ENCODE measurements at places on chromosomes 2 and 18.
A peak's percentile ranks its signal among the peaks of the same experiment; 100 is the strongest.

GRCh38 chr2:135132314-135132713 is 80.2 kb downstream of the RAB3GAP1 start:
- DNase-seq, result no peak

DNA sequence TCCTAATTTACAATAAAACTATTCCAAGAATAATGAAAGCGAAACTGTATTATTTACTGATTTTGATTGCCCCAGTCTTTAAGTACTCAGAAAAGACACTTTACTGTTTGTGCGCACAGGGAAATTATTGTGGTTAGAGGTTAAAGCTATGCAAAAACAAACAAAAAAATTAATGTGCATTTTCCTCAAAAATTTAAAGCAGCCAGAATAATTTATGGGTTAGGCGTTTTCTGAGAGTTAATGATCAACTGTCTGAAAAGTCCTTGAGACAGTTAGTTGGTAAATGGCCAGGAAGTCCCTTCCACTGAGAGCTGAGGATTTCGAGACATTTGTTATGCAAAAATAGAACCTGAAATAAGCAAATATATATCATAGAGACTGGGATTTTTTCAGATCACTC is 143.3 kb downstream of the IRS1 start:
- DNase-seq, result no peak

DNA sequence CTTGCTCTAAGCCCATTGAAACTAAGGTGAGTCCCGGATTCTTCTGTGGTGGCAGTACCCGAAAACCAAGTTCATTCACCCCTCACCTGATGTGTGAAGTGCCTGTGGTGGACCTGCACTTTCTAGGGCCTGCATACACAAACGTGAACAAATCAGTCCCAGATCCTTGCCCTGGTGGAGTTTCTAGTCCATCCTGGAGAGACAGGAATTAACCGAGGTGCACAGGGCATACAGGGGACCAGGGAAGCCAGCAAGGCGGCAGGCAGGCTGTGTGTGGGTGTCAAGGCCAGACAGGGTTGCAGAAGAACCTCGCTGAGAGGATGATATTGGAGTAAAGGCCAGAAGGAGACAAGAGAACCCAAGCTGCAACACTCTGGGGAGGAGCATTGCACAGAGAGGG is 106.1 kb downstream of the SMIM21 start:
- no peak for DNase-seq

- peak; percentile 59 for DNase-seq
These were observed 245.0 kb upstream of the FN1 start for GRCh38 chr2:215680605-215681598.

DNA sequence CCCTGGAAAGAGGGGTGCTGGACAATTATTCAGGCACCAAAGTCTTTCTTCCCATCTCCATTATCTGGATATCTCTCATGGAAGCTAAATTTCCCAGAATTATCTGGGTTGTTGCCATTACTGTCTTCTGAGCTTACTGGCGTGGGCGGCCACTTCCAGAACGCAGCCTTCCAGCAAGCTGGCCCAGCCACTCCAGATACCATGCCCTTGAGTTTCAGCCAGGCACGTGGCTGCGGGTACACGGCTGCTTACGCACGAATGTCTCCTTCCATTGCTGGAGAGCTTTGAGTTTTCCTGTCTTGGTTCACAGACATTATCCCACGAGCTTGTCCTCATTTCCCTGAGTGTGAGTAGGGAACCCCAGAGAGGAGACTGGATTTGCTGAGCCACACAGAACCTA is 32.7 kb downstream of the CELF4 start:
- no peak for DNase-seq

DNA sequence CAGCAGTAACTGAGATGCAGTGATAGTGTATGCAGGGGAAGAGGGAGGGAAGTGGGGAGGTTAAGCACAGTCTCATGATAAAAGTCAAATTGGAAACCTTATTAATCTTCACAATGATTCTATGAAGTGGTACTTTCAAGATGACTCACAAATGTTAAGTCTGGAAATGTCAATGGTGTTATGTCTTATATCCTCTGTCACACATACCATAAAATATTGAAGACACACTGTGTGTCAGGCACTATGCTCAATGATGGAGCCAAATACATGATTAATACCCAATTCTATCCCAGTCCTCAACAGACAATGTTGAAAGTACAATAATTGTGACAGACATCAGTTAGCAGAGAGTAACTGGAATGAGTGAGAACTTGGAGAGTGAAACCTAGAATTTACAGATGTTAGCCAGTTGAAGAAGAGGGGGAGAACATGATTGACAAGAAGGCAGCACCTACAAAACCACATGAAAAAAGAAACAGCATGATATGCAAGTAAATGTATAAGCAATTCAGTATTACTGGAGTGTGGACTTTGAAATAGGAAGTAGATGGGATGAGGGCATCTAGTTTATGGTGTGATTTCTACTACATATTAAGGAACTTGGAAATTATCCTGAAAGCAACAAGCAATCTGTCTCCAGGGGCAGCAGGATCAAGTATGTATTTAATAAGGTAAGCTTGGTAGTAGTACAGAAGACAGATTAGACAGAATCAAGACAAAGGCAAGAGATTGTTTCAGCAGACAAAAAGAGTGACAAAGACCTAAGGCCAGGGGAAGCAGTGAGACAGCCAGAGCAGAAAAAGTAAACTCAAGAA is 107.6 kb downstream of the STRN start:
- DNase-seq, result no peak

DNA sequence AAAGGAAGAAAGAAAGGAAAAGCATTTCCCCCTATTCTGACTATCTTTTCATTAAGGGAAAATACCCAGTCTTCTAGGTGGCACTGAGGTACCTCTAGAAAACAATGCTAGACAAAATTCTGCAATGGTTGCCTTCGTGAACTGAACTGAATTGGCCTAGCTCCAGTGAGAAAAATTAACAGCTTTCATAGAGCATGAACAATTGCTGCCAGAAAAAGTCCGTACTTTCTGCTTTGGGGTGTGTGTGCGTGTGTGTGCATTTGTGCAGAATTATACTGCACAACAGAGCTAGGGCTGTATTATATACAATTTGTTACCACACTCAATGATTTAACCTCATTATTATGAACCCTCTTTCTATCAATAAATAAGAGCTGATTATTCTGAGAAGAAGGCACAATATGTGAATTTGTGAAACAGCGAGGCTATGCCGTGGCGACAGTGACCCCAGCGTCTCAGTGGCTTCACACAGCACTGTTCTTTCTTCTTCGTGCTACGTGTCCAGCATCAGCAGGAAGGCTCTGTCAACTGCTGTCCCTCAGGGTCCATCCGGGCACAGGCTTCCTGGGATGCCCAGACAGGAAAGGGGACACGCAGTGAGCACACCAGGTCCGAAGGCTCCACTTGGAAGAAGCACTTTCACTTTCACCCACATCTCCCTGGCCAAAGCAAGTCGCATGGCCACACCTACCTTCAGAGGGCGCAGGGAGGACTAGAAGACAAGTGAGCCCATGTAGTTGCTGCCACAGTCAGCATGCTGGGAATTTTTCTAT is 47.5 kb downstream of the PTGR3 start:
- peak; percentile 11 for DNase-seq

- no peak for DNase-seq
These were observed 22.6 kb upstream of the FAP start for GRCh38 chr2:162265666-162266459.

DNA sequence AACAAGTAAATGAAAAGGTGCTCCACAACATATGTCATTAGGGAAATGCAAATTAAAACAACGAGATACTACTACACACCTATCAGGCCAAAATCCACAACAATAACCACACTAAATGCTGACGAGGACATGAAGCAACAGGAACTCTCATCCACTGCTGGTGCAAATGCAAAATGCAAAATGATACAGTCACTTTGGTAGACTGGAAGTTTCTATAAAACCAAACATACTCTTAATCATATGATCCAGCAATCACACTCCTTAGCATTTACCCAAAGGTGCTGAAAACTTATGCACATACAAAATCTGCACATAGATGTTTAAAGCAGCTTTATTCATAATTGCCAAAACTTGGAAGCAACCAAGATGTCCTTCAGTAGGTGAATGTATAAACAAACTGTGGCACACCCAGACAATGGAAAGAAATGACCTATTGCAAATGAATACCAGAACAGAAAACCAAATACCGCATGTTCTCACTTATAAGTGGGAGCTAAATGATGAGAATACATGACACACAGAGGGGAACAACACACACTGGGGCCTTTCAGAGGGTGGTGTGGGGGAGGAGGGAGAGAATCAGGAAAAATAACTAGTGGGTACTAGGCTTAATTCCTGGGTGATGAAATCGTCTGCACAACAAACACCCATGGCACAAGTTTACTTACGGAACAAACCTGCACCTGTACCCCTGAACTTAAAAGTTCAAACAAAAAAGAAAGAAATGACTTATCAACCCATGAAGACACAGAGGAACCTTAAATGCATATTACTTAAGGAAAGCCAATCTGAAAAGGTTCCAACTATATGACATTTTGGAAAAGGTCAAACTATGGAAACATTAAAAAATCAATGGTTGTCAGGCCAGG is 80.4 kb downstream of the ASXL2 start:
- peak; percentile 45 for DNase-seq

DNA sequence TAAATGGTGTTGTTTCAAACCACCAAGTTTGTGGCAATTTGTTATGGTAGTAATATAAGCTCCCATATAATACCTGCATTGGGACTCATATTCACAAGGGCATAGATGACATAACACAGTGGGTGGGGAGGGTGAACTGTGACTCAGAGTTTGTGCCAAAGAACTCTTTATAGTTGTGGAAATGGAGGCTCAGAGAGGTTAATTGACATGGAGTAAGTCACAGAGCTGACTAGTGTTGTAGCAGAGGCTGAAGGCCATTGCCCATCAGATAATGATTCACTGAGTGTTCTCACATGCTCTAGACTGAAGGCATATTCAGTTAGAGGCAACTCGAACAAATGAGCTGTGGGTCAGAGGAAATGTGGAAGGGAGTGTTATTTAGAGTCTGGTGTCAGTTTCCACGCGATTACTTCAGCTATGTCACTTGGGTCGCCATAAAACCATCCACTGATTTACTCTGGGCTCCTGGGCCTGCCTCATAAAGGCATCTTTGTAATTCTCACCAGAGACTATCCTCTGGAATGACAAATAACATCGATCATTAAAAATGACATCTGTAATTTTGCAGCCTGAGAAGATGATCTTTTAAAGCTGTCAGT is 264.7 kb downstream of the CCDC85A start:
- DNase-seq, result no peak

- DNase-seq, result no peak
These were observed 110.2 kb downstream of the BMPR2 start for GRCh38 chr2:202486351-202486750.

- DNase-seq, result no peak
These were observed 528.9 kb downstream of the RIT2 start for GRCh38 chr18:42586601-42587000.

- no peak for DNase-seq
These were observed 70.0 kb downstream of the HDAC4 start for GRCh38 chr2:239330836-239331235.

DNA sequence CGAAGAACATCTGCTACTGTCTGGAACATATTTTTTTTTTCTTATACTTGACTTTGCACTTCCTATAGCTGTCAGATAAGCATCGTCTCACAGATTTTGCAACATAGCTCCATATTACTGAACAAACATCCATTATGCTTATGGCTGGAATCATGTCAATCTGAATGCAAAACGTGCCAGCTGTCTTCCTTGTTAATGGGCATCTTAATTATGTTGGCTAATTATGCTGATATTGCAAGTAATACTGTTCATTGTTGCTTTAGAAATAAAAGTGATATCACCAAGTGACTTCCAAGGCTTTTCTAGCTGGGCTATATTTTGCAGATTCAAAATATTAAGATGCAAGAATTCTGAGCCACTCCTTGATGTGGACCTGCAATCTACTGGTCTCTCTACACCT is 176.8 kb downstream of the ARL4C start:
- DNase-seq, result no peak

GRCh38 chr18:23743733-23744333 is 54.6 kb downstream of the LAMA3 start:
- no peak for DNase-seq

- no peak for DNase-seq
These were observed 34.9 kb downstream of the SLC38A11 start for GRCh38 chr2:164920430-164920829.

DNA sequence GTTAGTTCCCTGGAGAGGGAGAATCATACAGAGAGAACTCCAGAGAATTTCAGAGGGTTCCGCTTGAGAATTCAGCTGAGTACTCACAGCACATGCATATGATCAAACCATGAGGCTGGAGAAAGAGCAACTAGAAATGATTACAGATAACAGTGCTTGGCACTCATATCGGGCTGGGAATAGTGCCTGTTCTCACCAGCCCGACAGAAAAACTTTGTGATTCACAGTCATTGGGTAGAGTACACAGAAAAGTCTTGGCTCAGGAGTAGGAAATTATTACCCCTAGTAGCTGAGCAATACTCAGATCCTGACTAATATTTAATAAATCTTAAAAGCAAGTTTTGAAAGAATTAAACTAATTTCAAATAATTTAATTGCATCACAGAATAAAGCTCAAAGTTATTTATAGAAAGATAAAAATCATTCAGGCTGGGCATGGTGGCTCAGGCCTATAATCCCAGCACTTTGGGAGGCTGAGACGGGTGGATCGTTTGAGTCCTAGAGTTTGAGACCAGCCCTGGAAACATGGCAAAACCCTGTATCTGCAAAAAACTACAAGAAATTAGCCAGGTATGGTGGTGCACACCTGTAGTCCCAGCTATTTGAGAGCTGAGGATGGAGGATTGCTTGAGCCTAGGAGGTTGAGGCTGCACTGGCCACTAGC is 6.8 kb downstream of the WDPCP start:
- DNase-seq, result no peak

- DNase-seq, result no peak
These were observed 443.1 kb upstream of the ZEB2 start for GRCh38 chr2:144963031-144963430.

GRCh38 chr2:11729362-11730212 is 16.8 kb upstream of the LPIN1 start:
- no peak for DNase-seq

GRCh38 chr18:58756596-58757240 is 85.5 kb downstream of the MALT1 start:
- DNase-seq, result no peak

DNA sequence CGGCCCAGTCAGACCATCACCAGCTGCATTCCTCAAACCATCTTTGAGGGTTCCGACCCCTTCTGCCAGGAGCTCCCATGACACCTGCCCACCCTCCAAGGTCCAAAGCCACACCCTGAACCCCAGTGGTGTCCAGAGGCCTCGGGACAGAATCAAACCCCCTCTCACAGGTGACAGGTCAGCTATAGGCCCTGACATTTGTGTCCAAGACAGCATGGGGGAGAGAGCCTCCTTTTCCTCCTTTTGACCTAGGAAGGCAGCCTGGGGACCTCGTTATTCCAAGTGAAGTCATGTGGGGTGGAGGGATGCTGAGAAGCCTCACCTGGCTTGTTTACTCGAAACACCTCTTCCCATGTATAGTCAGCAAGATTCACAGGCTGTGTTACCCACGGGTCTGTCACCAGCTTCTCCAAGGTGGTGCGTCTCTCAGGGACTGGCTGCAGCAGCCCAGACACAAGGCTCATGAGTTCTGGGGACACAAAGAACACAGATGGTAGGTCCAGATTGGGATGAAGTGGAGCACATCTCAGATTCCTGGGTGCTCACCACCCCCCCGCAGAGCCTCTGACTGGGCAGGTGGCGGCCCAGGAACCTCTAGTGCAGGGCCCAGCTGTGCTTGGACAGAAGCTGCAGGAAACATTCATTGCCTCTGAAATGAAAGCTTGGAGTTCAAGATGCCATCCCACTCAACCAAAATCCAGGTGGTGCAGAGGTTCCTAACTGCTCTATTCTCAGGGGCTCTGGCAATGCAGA is 5.1 kb upstream of the MTERF4 start:
- no peak for DNase-seq
